ENCODE measurements at places on chromosomes 2 and 18.

DNA sequence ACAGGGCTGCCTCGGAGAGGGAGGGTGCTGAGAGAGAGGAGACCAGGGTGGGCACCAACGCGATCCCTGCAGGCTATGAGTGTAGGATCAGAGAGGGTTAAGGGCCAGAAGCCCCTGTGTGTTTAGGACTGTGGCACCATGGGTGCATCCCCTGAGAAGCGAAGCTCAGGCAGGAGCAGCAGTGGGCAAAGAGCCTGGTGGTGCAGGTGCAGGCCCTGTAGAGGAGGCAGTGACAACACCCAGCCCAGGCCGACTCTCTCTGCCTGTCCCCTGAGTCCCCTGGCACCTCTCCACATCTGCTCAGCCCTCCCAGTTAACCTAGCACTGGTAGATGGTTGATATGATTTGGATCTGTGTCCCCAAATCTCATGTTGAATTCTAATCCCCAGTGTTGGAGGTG, 139.8 kb downstream of the RNF152 start:
- DNase-seq, result no peak

DNA sequence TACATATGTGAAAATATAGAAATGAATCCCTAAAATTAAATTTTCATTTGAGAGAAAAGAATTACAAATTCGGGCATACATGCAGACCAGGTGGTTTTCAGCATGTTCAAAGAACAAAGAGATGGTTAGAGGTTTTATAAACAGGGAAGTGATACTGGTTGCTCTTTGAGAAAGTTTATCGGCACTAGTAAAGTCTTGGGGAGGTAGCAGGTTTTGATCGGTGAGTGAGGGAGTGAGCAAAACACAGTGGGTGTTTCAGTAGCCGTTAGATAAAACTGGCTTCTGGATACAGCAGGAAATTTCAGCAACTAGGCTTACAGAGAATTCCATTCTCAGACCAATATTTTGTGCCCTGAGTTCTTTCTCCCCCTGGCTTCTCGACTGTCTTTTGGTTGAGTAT, 51.1 kb downstream of the DSC3 start:
- DNase-seq, result no peak

DNA sequence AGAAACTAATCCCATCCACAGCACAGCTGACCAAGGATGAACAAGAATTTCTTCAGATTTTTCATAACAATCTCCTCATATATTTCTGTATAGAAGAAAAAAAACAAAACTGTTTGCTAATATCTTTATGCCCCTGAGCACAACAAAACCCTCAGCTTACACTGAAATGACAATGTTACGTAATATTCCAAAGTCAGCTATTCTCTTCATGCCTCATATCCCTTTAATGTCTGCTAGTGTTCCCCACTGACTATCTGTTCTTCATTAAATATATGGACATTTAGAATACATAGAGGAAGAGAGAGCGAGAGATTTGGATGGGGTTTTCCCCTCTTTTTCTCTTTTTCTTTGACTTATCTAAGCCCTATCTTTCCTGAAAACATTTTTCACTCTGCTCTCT, 87.9 kb upstream of the GULP1 start:
- no peak for DNase-seq

DNA sequence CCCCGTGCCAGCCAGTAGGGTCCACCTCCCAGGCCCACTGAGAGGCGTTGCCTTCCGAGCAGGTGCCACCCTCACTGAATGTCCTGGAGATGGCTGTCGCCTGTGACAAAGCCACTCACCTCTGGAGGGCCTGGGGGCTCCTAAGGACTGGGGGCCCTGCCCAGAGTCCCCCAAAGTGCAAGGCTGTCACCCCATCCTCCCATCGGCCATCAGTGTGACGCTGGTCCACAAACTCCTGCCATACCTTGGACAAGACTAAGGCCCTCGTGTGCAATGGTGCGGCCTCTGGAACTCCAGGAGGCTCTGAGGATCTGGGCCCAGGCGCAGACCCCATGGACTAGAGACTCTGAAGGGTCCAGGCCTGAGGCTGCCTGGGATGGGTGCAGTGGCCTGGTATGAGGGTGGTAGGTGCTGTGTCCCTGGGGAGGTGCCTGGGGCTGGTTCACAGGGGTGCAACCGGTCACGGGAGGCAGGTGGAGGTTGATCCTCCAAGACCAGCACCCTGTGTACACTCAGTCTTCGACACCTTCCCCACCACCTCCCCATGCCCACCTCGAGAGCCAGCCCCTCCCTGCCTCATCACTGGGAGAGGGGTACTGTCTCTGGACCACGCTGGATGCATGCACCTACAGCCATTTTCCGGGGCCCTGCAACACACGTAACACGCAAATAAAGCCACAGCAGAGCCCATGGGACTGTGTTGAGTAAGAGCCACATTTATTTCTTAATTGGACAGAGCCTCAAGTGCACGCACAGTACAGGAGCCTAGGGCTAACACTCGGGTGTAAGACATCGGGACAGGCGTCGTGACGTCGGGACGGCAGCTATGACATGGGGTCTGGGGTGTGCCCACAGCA, 21.6 kb downstream of the AQP12A start:
- DNase-seq, result no peak

- DNase-seq, result no peak
These were observed 926.4 kb upstream of the FANCL start for GRCh38 chr2:59167514-59167913.

DNA sequence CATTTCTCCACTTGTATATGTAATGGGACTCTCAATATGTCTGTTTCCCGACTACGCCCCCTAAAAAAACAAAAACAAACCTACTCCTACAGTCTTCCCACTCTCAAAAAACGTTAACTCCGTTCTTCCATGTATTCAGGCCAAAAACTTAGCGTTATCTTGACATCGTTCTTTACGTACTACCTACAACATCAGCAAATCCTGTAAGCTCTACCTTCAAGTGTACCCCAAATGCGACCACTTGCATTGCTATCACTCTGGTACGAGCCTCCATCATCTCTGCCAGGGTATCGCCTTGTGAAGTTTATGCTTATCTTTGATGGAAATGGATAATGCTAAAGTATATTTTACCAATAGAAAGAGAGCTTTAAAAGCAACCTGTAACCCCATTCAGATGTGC, 479 bp downstream of the GPATCH11 start:
- no peak for DNase-seq

- DNase-seq, result no peak
These were observed 61.2 kb downstream of the ARHGAP15 start for GRCh38 chr2:143190431-143190830.

DNA sequence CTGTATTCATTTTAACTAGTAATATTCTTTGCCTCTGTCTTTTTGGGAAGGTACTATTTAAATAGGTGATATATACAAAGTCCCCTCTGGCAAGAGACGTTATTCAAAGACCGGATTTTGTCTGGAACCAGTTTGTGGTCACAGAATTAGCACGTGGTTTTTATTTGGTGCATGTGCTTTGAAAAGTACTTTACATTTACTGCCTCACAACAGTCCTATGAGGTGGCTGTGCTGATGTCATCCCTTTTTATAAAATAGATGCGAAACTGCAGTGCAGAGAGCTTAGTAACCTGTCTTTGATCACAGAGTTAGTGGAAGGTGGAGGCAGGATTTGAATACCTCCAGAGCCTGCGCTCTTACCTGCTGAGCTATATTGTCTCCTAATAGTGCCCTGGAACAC, 4.0 kb downstream of the LPIN1 start:
- DNase-seq, result no peak

GRCh38 chr2:181124497-181124896, 144.1 kb downstream of the UBE2E3 start:
- peak; percentile 61 for DNase-seq

- no peak for DNase-seq
These were observed 25.8 kb downstream of the WIPF1 start for GRCh38 chr2:174571669-174572323.

GRCh38 chr2:28296243-28296642, 96.4 kb upstream of the FOSL2 start:
- DNase-seq, result no peak

DNA sequence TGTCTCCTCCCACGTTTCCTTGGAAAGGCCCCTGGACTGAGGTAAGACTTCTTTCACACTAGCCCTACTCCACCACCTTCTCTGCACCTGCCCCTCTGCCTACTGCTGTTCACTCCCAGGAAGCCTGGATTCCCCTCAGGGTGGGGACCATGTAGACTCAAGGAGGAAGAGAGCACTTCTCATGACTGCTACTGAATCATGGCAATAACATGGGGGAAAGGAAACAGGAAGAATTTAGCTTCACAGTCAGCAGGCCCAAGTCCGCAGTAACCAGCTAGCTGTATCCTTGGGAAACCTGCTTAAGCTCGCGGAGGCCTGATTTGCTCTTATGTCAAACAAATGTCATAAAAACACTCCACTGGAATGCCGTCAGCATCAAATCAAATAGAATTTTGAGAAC, 126.2 kb upstream of the CAPN13 start:
- DNase-seq, result no peak

DNA sequence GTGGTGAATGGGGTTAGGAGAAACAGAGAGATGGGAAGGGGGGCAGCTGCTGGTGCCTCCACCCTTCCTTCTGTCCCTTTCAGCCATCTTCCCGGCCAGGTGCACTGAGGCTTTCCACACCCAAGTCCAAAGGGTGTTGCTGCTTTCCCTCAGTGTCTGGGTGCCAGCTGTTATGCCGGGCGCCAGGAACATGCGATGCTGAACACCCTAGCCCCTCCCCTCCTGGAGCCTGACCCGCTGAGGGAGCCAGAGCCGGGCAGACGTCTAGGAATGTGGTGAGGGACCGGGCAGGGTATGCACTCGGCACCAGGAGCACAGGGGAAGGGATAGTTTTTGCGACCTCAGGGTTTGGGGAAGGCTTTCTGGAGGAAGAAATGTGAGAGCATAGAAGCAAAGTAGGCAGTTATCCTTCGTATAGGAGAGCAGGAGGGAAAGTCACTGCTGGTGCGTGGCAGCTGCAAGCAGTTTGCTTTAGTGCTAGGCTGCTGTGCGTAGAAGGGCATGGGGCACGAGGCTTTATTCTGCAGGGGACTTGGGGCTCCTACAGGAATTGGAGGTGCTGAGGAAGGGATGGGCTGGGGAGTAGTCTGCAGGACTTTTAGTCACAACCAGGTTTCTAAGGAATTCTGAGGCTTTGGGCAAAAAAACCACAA, 147.7 kb downstream of the TSN start:
- peak; percentile 7 for DNase-seq

DNA sequence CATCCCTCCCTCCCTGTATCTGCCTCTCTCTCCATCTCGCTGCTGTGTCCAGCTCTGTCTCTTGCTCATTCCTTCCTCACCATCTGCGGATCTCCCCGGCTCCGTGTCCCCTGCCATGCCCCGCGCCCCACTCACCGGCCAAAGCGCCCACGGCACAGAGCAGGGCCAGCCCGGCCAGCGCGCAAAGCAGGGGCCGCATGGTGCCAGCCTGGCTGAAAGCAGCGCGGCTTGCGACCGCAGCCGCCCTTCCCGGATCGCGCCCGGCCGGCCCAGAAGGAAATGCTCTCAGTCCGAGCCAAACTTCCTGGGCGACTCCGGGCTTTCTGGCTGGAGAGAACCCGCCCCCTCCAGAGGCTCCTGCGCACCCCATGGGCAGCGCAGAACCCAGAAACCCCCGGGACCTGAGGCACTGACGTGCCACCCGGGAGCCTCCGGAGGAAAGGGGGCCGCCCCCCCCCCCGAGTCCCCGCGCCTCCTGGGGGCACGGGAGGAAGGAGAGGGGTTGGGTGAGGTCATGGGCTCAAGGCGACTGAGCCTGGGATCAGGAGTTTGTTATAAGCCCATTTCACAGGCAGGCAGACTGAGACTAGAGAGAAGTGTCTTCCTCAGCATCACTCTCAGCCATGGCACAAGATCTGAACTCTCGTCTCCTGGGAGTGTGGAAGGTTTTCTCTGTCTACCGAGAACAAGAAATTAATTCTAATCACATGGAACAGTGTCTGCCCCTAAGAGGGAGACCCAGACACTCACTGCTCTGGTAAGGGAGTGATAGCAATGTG, 45.2 kb upstream of the RAB6C start:
- DNase-seq, result peak; percentile 26

GRCh38 chr2:127829845-127830246, 18.9 kb upstream of the WDR33 start:
- DNase-seq, result no peak

- DNase-seq, result no peak
These were observed 62.9 kb upstream of the TFPI start for GRCh38 chr2:187617120-187617519.

DNA sequence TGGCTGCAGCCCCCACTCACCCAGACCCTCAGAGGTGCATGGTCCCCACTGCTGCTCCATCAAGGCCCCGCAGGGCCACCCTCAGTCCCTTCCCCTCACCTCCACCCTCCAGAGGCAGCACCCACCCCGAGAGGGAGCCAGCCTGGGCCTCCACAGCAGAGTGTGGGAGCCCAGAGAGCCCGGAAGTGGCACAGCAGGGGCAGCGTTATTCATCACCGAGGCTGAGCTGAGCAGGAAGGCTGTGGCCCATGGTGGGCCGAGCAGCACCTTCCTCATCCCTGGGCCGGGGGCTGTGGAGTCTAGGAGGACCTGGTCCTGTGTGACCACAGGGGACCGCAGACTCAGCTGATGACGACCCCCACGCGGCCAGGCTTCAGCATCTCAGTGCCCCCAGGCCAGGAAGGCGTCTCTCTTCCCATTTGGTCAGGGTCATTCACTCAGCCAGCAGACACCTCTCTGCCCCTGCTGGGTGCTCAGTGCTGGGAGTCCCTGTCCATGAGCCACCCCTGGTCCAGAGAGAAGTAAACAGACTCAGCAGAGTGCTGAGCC, 258.1 kb downstream of the ATAD2B start:
- DNase-seq, result no peak

DNA sequence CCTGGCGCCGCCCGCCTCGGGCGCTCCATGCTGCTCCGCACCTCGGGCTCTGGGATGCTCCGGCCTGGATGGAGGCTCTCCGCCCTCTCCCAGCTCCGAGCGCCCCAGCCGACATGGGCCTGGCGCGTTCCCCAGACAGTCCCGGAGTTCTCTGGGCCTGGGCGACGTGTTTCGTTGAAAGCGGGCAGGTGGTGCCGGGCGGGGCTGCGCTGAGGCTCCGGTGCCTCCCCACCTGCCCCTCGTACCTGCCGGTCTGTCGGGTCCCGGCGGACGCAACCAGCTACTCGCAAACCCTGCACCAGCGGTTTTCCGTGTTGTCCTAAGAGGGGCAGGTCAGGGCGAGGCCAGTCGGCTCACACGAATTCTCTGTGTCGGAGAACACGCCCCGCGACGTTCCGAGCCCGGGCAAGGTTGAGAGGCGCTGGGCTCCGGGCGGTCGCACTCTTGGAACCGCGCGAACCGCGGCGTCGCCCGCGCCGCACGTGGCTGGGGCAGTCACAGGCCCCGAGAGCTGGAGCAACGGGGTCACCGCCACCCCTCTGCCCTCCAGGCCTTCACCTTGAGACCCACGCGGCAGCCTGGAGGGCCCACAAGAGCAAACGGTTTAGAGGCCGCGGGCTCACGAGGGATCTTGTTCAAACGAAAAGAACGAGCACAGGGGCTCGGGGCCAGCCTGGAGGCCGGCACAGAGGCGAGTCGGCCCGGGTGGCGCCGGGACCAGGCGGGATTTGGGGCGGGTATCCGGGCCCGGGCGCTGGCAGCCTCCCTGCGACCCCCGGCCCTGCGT, 4.2 kb upstream of the SIX2 start:
- DNase-seq, result no peak

- no peak for DNase-seq
These were observed 655.9 kb downstream of the DCC start for GRCh38 chr18:52995875-52996274.

- no peak for DNase-seq
These were observed 691.9 kb upstream of the TMEFF2 start for GRCh38 chr2:192886636-192887035.

GRCh38 chr2:17600556-17601204, 60.2 kb downstream of the VSNL1 start:
- no peak for DNase-seq

Data from fibroblast of skin of scalp (primary cell).